T-cell (primary cell): ENCODE measurements at places on chromosomes 1 and 21.

DNA sequence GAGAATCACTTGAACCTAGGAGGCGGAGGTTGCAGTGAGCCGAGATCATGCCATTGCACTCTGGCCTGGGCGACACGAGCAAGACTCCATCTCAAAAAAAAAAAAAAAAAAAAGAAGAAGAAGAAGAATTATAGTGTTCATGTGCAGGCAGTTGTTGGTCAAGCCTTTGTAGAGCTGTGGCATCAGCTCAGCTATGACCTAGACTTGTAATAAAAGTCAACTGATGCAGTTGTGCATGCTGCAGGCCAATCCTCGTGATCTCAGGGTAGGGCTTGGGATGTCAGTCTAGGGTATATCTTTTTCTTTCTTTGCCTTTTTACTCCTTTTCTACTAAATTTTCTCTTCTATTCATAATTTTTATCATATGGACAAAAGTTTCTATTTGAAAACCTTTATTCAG is 76.2 kb downstream of the C1orf21 start:
- no peak for DNase-seq

- no peak for DNase-seq
Measured at GRCh38 chr1:63836830-63837229, 63.0 kb downstream of the ROR1 start.

DNA sequence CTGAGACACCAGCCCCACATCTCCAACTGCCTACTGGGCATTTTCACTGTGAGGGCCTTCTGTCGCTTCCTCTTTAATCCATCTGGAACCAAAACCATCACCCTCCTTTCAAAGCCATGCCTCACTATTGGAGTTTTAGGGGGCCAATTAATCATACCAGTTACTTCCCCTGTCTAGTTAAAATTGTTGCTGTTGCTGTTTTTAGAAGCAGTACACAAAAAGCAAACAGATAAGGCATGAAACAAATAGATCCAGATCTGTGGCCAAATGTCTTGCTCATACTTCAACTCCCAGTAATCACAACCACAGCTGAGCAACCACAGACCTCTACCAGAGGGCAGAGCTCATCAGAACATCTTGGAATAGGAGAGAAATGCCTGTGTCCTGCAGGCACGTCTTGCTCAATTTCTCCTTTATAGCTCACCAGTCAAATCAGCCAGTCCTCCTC is 133.8 kb upstream of the C1orf105 start:
- no peak for DNase-seq

DNA sequence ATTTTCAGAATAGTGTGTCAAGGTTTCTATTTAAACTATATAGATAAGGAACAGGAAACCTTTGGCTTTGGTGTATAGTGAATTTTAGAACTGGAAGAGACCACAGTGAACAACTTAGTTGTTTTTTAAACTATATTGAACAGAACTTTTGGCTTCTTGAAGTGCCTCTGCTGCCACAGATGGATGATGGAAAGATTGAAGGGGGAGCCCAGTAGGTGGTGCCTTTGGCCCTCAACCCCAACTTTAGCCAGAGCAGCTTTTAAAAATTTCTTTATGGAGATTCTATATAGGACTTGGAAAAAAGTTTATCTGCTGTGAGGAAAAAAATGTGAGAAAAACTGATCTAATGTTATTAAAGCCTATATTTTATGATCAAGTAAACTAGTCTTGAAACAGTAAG is 50.2 kb downstream of the SWT1 start:
- no peak for DNase-seq

- no peak for DNase-seq
Measured at GRCh38 chr1:217813031-217813430, 181.9 kb downstream of the SPATA17 start.

- DNase-seq: no peak
Measured at GRCh38 chr1:201004732-201005131, 18.8 kb downstream of the KIF21B start.

GRCh38 chr21:17602874-17603273 is 9.8 kb downstream of the BTG3 start:
- no peak for DNase-seq

GRCh38 chr1:185487936-185488335 is 170.9 kb upstream of the IVNS1ABP start:
- no peak for DNase-seq

DNA sequence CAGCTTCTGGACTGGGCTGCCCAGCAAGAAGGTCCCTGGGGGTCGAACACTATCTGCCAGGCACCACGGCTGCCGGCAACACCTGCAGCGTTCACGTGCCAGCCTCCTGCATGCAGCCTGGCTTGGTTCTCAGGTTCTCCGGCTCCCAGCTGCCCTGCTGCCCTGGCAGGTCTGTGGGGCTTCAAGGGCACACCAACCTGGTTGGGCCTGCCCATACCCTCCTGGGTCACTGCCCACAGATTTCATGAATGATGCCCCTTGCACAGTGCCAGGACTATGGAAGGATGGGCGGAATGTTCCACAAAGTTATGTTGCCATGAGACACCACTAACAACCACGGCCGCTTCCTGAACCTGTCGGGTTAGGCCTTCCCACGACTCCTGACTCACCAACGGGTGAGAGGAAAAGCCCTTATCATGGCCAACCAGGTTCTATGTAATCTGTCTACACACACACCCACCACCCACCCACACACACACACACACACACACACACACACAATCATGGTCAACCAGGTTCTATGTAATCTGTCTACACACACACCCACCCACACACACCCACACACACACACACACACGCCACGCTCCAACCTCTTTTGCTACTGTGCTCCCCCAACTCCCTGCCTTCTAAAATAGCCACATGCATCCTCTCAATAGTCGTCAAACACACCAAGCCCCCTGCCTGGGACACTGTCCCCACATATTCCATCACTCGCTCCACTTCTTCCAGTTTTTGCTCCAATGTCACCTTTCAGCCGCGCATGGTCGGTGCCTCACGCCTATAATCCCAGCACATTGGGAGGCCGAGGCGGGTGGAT is 32.2 kb downstream of the HSPG2 start:
- DNase-seq: no peak

DNA sequence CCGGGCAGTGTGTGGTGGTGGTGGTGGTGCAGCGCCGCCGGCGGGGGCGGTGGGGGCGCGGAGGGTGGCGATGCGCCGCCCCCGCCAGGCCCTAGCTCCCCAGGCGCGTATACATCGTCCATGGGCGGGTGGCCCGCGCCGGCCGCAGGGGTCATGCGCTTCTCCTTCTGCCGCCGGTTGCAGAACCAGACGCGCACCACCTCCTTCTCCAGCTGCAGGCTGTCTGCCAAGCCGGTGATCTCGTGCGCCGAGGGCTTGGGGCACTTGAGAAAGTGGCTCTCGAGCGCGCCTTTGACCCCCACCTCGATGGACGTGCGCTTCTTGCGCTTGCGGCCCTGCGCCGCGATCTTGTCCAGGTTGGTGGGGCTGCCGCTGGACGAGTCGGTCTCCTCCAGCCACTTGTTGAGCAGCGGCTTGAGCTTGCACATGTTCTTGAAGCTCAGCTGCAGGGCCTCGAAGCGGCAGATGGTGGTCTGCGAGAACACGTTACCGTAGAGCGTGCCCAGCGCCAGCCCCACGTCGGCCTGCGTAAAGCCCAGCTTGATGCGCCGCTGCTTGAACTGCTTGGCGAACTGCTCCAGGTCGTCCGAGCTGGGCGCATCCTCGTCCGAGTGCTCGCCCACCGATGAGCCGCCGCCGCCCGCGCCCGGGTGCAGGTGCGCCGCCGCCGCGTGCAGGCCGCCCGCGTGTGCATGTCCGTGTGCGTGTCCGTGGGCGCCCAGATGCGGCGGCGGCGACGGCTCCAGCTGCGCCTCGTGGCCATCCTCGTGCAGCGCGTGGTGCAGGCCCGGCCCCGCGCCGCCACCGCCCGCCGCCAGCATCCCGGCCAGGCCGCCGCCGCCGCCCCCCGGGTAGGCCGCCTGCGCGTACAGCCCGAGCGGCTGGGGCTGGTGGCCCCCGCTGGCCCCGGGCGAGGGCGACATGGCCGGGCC is 926 bp downstream of the POU3F1 start:
- DNase-seq: no peak

DNA sequence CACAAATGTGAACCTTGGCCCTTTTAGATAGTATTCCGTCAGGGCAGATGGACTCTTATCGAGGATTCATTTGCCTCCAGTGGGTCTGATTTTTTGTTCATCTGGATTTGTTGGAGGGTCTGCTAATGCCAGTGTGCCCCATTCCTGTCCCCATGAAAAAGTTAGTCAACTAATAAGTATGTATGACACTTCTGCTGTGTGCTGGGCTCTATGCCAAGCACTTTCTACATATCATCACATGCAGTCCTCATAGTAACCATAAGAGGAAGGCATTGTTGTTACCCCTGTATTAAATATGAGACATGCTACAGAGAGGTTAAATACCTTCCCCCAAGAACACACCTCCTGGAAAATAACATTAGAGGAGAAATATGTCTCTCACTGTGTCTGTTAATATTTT is 46.6 kb upstream of the MAB21L3 start:
- no peak for DNase-seq

DNA sequence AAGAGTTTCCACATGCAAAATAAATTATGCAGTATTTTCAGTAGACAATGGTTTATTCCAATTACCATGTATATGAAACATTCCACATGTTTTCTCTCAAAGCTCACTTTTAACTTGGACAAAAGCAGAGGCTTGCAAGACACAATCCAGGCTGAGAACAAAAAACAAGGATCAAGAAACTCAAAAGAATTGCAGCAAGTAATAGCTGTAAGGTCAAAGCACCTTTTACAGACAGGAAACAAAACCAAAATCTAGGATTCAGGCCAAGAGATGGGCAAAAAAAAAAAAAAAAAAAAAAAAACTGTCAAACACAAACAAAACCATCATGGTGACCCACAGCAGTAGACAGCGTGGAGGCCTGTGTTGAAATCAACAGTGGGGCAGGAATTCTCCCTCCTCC is 9.3 kb downstream of the RGS1 start:
- DNase-seq: no peak

- DNase-seq: no peak
Measured at GRCh38 chr1:80534606-80535360, 1266.0 kb upstream of the ADGRL2 start.

GRCh38 chr1:62437273-62437940 is 558 bp downstream of the USP1 start:
- DNase-seq: peak; percentile 25

DNA sequence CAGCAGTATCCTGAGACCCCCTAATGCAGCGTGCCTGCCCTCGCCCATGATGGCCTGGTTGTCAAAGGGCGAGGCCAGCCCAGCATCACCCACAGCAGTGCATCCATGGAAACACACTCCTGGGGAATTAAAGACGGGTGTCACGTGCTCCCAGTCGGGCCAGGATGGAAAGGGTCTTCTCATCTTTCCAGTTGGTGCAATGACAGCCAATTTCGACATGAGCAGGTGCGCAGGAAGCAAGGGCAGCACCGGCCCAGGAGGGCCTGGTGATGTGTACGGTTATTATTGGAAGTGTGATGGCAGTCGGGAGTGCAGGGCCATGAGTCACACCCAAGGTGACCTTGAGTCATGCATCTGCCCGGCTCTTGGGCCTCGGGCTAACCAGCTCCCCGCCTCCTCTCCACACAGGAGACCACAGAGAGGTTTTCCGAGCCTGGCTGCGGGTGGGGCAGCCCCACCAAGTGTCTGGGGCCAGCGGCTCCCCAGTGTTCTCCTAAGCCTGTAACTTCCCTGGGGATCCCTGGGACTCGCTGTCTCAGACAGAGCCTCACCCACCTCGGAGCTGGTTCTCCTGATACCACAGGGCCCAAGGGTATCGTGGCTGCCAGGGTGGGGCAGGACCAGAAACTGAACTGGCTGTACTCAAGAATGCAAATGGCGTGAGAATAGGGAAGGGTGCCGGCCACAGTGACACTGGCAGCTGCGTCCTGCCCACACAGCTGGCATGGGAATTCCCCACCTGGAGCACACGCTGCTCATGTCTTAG is 119.8 kb downstream of the SIK1 start:
- no peak for DNase-seq

DNA sequence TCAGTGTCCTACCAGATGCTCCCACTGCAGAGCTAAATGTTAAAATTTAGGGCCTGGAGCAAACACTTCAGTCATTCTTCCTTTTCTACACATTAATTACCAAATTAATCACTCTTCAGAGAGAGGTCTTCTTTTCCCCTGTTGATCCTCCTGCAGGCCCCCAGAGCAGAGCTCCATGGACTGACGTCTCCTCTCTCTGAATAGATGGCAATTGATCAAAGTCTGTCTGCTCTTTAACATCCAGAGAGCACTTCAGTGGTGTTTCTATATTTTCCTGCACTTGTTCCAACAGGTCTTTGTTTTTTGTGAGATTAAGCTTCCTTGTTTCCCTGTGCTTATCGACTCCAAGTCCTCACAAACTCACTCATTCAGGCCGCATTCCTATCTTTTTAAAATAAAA is 239.3 kb downstream of the SIPA1L2 start:
- DNase-seq: no peak

DNA sequence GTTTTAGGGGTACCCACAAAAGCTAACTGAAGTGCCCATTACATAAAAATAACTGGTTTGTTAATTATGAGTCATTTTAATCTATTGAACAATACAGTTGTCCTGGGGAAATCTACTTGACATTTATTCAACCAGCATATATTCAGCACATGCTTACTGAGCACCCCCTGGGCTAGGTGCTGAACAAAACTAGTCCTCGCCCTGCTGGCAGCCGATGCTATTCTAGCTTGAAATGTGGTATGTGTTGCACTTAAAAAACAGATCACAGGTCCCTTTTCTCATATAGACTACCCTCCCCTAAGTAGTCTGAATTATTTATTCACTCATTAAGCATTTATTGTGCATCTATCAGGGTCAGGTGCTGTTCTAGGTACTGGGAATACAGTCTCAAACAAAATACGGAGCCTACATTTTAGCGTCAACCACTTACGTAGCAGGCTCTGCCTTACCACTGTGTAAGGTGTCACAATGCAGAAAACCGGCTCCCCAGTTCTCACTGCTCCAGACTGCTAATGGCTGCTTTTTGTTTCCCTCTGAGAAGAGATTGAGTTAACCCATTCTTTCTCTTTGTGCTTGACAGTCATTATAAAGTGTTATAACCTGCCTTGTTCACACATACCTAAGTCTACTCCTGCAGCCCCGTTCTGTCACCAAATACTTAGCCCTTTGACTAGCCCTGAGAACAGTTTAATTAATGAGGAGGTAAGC is 57.1 kb downstream of the ADCY10 start:
- no peak for DNase-seq

- no peak for DNase-seq
Measured at GRCh38 chr1:72221811-72222210, 60.5 kb downstream of the NEGR1 start.

- no peak for DNase-seq
Measured at GRCh38 chr1:236638945-236639344, 34.6 kb upstream of the HEATR1 start.
